SK-N-SH (cell line): ENCODE measurements at places on chromosomes 13 and 19. TPM values are rescaled to one million over a fixed set of nuclear protein-coding genes. Genes with fewer than 3 reads are reported as not detected.

DNA sequence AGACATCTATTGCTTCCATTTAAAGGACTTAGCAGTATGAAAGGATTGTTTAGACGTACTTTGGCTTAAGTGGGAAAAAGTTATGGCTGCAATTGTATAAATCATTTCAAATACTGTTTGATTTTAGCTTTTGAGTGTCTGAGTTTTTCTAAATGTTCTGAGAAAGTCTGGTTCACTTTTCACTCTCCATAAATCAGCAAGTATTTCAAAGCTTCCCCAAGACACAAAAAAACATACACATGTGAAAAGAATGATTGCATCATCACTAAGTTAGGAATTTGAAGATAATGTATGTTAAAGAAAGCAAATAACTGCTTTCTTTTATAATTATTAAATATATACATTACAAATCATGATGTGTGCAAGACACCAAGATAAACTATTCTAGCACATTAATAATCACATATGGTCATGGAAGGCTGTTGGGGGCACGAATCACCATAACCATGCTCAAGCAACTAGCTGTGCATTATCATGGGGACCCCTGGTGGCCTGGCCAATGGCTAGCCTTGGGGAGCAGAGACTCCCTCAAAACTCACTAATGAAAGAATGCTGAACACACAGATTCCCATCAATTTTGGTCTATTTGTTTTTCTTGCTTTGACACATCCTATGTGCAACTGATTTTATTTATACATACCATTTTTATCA, 111.1 kb downstream of the MIPEP start:
- DNase-seq: no peak

The RETN gene
- polyA plus RNA-seq: not detected in 2 replicates

- no peak for DNase-seq
Measured at GRCh38 chr19:31906111-31906871, 439.1 kb upstream of the ZNF507 start.

DNA sequence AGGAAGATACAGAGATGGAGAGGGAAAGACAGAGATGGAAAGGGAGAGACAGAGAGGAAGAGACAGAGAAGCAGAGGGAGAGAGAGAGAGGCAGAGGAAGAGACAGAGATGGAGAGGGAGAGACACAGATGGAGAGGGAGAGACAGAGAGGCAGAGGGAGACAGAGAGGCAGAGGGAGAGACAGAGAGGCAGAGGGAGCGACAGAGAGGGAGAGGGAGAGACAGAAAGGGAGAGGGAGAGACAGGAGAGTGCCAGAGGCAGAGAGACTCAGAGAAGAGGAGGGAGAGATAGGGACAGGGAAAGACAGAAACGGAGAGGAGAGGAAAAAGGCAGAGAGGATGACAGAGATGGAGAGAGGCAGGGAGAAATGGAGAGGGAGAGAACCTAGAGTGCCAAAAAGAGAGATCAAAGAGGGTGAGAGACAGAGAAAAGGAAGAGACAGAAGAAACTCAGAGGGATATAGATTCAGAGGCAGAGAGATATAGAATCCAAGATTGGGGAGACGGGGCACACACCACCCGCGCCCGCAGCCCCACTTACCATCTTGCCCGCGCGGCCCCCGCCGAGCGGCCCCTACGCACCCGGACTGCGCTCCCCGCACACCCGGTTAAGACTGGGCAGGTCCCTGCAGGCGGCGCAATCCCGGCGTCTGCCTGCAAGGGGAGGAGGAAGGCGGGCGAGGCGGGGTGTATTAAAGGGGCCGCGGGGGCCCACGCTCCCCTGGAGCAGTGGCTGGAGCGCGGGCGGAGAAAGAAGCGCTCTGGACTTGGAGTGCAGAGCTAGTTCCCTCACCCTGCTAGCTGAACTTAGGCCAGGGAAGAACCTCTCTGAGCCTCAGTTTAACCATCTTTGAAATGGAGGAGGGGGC, 10.7 kb downstream of the TM6SF2 start:
- DNase-seq: peak; percentile 61

The GRIN2D gene
- 0.54 and 0.92 TPM in 2 replicates for polyA plus RNA-seq

DNA sequence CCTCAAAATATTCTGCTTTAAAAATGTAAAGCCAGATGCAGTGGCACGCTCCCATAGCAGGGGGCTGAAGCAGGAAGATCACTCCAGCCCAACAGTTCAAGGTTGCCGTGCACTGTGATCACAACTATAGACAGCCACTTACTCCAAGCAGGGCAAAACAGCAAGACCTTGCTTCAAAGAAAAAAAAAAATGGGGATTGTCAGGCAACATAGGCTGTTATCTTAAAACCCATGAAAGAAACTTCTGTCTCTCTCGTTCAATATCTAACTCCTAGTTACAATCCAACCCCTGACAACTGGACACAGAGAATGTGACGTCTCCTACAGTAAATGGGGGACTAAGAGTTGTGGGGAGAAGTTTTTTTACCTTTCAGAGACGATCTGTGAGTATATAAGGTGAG, 17.4 kb downstream of the ELF1 start:
- DNase-seq: no peak

The TTC9B gene
- 0.30 and 0.52 TPM in 2 replicates for polyA plus RNA-seq

GRCh38 chr13:50082426-50083281, 67.4 kb downstream of the KCNRG start:
- peak; percentile 50 for DNase-seq
